ENCODE measurements at places on chromosomes 1 and 21.

DNA sequence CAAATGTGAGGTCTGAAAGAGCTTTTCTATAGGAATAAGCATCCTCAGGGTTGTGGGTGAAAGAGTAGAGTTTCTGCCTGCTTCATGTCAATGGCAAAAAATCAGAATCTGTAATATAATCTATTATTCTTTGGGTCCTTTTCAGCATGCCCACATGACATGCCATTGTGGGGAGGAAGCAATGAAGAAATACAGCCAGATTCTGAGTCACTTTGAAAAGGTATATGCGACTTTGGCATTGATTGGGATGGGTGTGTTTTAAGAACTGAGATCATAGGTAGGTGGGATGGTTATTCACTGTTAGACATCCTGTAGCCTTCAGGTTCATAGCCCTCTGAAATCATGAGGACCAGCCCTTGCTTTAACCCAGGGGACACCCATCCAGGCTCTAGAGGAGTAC is 1.8 kb downstream of the IL20 start:
- no peak for DNase-seq

GRCh38 chr1:46130606-46131005 is 1.8 kb downstream of the PIK3R3 start:
- no peak for DNase-seq

- no peak for DNase-seq
These were observed 13.7 kb upstream of the PIGC start for GRCh38 chr1:172457479-172458130.

- no peak for DNase-seq
These were observed 30.8 kb downstream of the SPAG17 start for GRCh38 chr1:118154220-118154619.

GRCh38 chr1:65393347-65393746 is 27.1 kb upstream of the LEPR start:
- DNase-seq, result no peak

DNA sequence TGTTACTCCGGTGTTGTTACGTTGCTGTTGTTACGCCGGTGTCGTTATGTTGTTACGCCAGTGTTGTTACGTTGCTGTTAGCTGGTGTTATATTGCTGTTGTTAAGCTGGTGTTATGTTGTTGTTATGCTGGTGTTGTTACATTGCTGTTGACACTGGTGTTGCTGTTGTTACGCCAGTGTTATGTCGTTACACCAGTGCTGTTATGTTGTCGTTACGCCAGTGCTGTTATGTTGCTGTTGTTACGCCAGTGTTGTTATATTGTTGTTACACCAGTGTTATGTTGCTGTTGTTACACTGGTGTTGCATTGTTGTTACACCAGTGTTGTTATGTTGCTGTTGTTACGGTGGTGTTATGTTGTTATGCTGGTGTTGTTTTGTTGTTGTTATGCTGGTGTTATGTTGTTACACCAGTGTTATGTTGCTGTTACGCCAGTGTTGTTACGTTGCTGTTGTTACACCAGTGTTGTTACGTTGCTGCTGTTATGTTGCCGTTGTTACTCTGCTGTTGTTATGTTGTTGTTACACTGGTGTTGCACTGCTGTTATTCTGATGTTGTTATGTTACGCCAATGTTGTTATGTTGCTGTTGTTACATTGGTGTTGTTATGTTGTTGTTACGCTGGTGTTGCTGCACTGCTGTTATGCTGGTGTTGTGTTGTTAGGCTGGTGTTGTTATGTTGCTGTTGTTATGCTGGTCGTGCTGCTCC is 25.6 kb downstream of the H6PD start:
- no peak for DNase-seq
